ENCODE measurements at places on chromosomes 3 and 15. TPM values are rescaled to one million over a fixed set of nuclear protein-coding genes. Genes with fewer than 3 reads are reported as not detected.

ACSBG1 gene
- 5.0 TPM for total RNA-seq

CNBP gene
- 169 TPM for total RNA-seq

SUSD5 gene
- 3.0 TPM for total RNA-seq

SI gene
- not detected for total RNA-seq

RAB6B gene
- 52.6 TPM for total RNA-seq

TUSC7 gene
- total RNA-seq: not detected

CFAP20DC gene
- total RNA-seq: 4.4 TPM

SYNPR gene
- 56.5 TPM for total RNA-seq

GOLGA6L7 gene
- total RNA-seq: not detected

ITPKA gene
- total RNA-seq: 0.31 TPM

LSMEM2 gene
- 0.47 TPM for total RNA-seq

KIF15 gene
- total RNA-seq: 6.4 TPM

TMEM158 gene
- 23.4 TPM for total RNA-seq

TGM4 gene
- not detected for total RNA-seq

FBXO40 gene
- total RNA-seq: 0.31 TPM

CSPG4 gene
- total RNA-seq: 5.5 TPM

SLC38A3 gene
- total RNA-seq: 5.0 TPM

ACTRT3 gene
- 3.3 TPM for total RNA-seq
